Stimulated activated CD8-positive, alpha-beta memory T cell treated with anti-CD3 and anti-CD28 coated beads, Interleukin-15, amount 100 ng/mL, for 4 hours (primary cell): ENCODE measurements at places on chromosomes 11 and 22.

DNA sequence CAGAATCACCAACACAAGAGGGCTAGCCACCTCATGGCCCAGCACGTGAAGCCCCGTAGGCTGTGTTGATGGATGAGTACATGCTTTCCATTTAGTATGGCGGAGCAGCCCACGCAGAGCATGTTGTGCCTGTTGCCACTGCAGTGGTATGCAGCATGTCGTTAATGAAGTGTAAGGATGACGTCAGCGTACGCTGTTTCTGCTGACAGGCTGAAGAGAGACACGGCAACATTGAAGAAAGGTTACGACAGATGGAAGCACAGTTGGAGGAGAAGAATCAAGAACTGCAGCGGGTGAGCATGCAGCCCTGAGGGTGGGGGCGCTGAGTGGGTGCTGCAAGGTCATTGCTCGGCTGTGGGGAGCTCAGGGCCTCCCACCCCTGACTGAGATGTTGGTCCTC, 62.8 kb downstream of the PPFIA1 start:
- no peak for DNase-seq

DNA sequence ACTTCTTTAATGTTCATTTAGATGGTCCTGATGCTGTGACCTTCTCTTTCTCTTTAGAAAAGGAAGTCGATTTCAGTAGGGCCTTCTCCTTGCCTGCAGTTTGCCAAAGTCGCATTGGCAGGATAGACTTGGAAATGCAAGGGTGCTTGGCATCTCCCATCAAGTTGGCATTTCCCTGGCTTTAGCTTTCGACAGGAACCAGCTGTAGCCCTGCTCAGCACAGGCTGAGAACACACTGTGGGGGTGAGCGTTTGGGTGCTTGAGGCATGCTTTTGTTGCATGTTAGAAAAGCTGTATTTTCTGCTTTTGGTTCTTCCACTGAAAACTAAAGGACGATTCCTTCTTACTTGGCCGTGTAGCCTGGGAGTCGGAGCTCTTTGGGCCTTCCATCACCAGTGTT, 37.7 kb downstream of the LDLRAD3 start:
- DNase-seq = no peak

DNA sequence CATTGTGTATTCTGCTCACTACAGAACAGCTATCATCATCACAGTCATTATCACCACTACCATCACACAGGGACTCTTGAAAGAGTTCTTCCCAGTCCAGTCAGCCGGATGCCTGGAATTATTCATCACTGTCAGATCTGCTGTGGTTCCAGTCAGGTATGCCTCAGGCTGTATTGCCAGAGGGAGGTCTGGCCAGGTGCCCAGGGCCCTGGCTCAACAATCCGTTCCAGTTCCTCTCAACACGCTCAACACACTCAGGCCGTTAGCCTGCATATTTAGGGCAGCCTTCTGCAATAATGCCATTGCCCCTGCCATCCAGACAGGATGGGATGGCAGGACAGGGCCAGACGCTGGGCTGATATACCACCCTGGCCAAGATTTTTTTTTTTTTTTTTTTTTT, 28.6 kb upstream of the RASL10A start:
- DNase-seq = no peak

- peak; percentile 16 for DNase-seq
These were observed 118.2 kb upstream of the CRYBB3 start for GRCh38 chr22:25081409-25081824.

- no peak for DNase-seq
These were observed 47.0 kb downstream of the IGLL5 start for GRCh38 chr22:22934543-22935055.

- DNase-seq = no peak
These were observed 111.0 kb upstream of the ARHGAP42 start for GRCh38 chr11:100575860-100576717.

GRCh38 chr22:24772493-24773220, 1.9 kb downstream of the PIWIL3 start:
- no peak for DNase-seq

DNA sequence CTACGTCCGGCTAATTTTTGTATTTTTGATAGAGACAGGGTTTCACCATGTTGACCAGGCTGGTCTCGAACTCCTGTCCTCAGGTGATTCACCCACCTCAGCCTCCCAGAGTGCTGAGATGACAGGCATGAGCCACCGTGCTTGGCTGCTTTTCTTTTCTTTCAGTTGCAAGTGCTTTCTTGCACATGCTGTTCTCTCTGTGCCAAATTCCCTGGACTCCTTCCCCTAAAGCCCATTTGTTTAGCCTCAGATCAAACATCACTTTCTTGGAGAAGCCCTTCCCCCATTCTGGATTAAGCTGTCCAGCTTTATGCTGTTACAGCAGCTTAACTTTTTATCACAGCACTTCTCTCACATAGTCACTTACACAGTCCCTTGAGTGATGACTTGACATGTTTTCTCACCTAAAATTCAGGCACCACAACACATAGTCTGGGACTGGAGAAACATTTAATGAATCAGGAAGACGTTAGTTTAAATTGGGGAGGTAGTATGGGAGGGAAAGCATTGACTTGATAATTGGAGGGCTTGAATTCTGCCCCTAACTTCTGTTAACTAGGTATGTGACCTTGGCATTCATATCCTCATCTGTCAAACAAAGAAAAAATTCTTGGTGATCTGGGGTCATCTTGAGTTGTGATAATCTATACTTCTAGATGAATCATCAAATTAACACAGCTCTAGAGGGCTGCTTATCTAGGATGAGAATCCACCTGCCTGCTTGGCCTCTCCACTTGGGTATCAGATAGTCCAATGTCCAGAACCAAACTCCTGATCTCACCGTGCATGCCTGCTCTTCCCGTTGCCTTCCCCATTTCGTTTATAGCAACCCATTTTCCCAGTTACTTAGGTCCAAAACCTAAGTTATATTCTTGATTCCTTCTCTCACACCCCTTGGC, 18.4 kb downstream of the ACO2 start:
- DNase-seq = no peak

- no peak for DNase-seq
These were observed 143.7 kb upstream of the ARHGAP42 start for GRCh38 chr11:100543386-100543785.

DNA sequence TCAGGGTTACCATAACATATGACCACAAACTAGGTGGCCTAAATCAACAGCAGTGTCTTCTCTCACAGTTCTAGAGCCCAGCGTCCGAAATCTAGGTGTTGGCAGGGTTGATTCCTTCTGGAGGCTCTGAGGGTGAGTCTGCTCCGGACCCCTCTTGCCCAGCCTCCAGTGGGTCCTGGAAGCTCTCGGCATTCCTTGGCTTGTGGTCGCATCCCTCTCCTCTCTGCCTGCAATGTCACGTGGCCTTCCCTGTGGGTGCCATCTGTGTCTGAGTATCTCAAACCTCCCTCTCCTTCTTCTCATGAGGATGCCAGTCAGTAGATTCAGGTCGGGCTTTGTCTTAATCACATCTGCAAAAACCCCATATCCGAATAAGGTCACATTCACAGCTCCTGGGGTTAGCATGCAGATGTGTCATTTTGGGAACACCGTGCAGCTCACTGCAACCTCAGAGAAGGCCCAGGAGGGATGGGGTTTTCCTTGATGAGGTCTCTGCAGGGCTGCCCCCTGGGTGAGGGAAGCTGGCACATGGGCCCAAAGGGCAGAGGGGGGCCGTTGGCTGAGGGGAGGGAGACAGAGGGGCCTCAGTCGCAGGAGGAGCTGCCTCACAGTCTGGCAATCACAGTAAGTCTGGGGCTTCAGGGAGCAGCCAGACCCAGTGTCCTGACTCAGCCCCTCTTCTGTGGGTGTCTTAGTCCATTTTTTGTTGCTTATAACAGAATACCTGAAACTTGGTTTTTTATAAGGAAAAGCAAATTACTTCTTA, 41.2 kb downstream of the PARVG start:
- DNase-seq = no peak

- no peak for DNase-seq
These were observed 302.8 kb upstream of the NCAM1 start for GRCh38 chr11:112658431-112658878.

DNA sequence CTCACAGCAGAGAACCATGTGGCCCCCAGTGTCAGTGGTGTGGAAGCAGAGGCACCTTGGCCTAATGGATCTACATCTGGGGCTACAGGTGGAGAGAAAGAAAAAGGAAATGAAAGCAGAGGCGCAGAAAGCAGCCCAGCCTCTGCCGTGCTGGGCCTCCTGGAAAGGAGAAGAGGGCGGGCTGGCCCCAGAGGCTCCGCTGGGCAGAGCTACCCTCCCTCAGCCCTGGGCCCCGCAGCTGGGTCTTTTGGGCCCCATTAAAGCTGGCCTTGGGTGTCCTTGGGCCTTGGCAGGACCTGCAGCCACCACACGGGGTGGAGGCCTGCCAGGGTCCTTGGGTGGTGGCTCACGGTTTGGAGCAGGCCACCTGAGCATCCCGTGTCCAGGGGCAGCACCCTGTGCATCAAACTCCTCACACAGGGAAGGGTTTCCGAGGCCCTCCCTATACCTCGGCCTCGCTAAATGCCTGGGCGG, 31.6 kb upstream of the GAL start:
- no peak for DNase-seq

DNA sequence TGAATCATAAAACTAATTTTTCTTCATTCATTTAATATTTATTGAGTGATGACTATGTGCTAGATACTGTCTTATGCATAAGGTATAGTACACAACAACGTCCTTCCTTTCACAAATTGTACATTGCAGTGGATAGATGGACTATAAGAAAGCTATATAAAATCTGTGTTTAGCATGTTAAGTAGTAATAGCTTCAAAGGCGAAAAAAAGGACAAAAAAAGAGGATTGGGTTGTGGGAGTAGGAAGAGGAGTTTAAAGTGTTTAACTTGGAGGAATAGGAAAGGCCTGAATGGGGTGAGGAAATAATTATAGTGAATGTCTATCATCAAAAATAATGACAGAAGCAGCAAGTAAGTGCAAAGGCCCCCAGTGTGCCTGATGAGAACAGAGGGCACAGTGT, 565.4 kb upstream of the LUZP2 start:
- DNase-seq = no peak

- no peak for DNase-seq
These were observed 18.9 kb downstream of the CXCR5 start for GRCh38 chr11:118902336-118903203.

DNA sequence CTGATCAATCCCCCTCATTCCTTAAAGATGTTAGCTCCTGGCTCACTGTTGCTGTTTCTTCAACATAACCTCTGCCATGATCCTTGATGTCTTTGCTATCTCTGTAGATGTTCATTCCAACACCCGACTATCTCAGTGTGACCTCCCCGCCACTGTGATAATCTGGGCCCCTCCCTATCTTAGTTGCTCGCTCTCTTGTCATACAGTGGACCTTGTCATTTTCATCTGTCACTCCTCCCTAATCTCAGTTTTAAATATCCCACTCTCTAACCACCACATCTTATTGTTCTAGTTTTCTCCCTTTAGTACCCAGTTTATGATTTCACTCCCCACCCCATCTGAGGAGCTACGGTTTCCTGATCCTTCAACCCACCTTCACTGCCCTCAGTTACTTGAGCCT, 379.2 kb downstream of the SOX6 start:
- no peak for DNase-seq

GRCh38 chr11:120674542-120674941, 163.0 kb downstream of the GRIK4 start:
- DNase-seq = no peak
